ENCODE measurements at places on chromosomes 16 and 17.
A peak's percentile ranks its signal among the peaks of the same experiment; 100 is the strongest.

GRCh38 chr16:77971306-77972061 is 50.9 kb upstream of the CLEC3A start:
- DNase-seq = peak; percentile 50

- no peak for DNase-seq
Measured at GRCh38 chr17:8046929-8047768, 8.3 kb downstream of the ALOX15B start.

GRCh38 chr17:56934280-56934679 is 20.4 kb upstream of the TRIM25 start:
- no peak for DNase-seq

DNA sequence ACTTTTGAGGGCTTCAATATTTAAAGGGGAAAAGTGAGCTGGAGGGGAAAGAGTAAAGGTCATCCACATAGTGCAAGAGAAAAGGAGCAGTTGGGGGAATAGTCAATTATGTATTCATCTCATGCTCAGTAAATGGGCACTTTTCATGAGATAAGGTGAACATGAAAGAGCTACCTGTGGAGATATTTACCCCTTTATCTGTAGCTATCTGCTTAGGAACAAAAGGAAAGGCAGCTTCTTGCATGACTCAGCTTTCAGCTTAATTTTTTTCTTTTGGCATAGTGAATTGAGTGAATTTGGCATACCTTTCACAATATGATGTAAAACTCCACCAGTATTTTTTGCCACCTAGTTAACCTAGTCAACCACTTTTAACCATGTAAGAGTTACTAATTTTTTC is 26.4 kb downstream of the CPD start:
- no peak for DNase-seq

- DNase-seq = no peak
Measured at GRCh38 chr16:63363738-63364137, 1327.5 kb upstream of the CDH8 start.

- peak; percentile 10 for DNase-seq
Measured at GRCh38 chr16:11405331-11406176, 60.3 kb downstream of the RMI2 start.

DNA sequence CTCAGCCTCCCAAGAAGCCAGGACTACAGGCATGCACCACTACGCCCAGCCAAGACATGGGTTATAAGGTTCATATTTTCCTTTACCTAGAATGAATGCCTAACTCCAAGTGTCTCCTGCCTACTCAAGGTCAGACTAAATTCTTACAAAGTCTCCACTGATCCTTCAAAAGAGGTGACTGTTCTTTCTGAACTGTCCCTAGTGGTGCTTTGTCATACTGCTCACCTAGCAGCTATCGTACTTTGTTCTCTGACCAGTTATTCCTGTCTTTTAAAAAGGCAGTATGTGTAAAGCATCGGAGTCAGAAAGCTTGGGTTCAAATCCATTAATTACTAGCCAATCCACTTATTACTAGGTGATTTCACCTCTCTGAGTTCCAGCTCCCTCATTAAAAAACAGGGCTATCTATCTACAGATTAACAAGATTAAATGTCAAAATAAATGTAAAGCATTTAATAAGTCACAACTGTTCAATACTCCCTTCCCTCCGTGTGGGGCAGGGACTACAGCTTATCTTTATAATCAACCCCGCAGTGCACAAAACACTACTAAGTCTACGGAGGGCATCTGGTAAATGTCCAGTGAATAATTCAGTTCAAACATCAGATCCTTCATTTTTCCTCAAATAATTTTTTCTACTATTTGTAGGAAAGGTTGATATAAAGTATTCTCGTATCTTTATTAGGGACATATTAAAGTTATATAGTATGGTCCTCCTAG is 20.0 kb upstream of the ITGA2B start:
- no peak for DNase-seq

GRCh38 chr17:29250666-29251065 is 4.0 kb downstream of the CRYBA1 start:
- DNase-seq = no peak

- no peak for DNase-seq
Measured at GRCh38 chr16:3988824-3989223, 108.3 kb upstream of the CREBBP start.

DNA sequence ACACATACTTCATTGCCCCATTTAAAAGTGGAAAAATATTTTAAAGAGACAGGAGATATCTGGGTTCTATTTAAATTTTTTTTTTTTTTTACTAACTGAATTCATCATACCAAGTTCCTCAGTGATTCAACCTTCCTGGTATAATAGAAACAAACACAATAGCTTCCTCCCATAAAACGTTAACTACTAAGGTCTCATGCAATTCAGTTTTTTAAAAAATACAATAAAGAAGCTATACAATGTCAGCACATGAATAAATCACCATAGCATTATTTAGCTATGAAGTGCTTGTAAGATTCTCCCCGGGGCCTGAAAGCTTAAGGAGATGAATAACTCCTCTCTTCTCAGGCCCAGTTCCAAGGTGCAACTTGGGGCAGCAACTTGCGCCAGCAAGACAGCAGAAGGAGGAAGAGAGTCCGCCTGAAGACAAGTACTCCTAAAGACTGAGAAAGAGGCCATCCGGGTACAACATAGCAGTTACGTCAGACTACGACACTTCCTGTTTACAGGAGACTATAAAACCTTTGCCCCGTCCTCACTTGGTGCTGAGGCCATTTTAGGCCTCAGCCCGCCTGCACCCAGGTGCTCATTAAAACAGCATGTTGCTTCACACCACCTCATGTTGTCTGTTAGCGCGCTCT is 81.5 kb downstream of the MYO1D start:
- no peak for DNase-seq

GRCh38 chr17:41792845-41793783 is 6.6 kb upstream of the JUP start:
- DNase-seq = no peak

Data from activated effector memory CD4-positive, alpha-beta T cell treated with Interleukin-2 at 50 U/mL for 16 hours (primary cell).